Lung microvascular endothelial cell (primary cell): ENCODE measurements at places on chromosomes 12 and 14. TPM values are rescaled to one million over a fixed set of nuclear protein-coding genes. Genes with fewer than 3 reads are reported as not detected.

The ACSM4 gene
- not detected in 2 replicates for total RNA-seq

The OR6C76 gene
- not detected in 2 replicates for total RNA-seq

The HOXC9 gene
- 0.22 TPM in 1 of 2 replicates, not detected in the other for total RNA-seq

The NOP9 gene
- 15.7 and 20.4 TPM in 2 replicates for total RNA-seq

The DPY19L2 gene
- total RNA-seq: 0.40 and 0.65 TPM in 2 replicates

The RFLNA gene
- 0.20 and 0.44 TPM in 2 replicates for total RNA-seq

The C12orf54 gene
- total RNA-seq: not detected in 2 replicates

The NINJ2 gene
- 0.79 and 1.7 TPM in 2 replicates for total RNA-seq

The DCD gene
- not detected in 2 replicates for total RNA-seq

The LRTM2 gene
- not detected in 2 replicates for total RNA-seq

The POLR3B gene
- 5.7 and 6.5 TPM in 2 replicates for total RNA-seq

The TAS2R8 gene
- not detected in 2 replicates for total RNA-seq

The OVCH1 gene
- under 0.01 TPM in 1 of 2 replicates, not detected in the other for total RNA-seq

The SMAGP gene
- 9.8 and 17.7 TPM in 2 replicates for total RNA-seq

The TAMALIN gene
- total RNA-seq: 17.9 and 26.4 TPM in 2 replicates

The RNFT2 gene
- 0.60 and 1.5 TPM in 2 replicates for total RNA-seq

The ADAM21 gene
- under 0.01 TPM in 2 replicates for total RNA-seq

The SERPINA12 gene
- not detected in 2 replicates for total RNA-seq

The BAG5 gene
- total RNA-seq: 20.7 and 25.4 TPM in 2 replicates

The SLC25A47 gene
- total RNA-seq: under 0.01 TPM in 1 of 2 replicates, not detected in the other

The KCNH3 gene
- total RNA-seq: under 0.01 TPM in 1 of 2 replicates, not detected in the other

The RNF34 gene
- 86.5 and 116 TPM in 2 replicates for total RNA-seq

The TBX3 gene
- total RNA-seq: 0.44 and 0.99 TPM in 2 replicates

The TRHDE gene
- total RNA-seq: 0.22 TPM in 1 of 2 replicates, not detected in the other

The PLCZ1 gene
- not detected in 2 replicates for total RNA-seq

The CD163 gene
- under 0.01 TPM in 1 of 2 replicates, not detected in the other for total RNA-seq

The ZNF385A gene
- total RNA-seq: 0.65 and 0.99 TPM in 2 replicates

The SNAPC1 gene
- 13.5 and 25.8 TPM in 2 replicates for total RNA-seq

The CIDEB gene
- 1.3 and 2.6 TPM in 2 replicates for total RNA-seq

The ATL1 gene
- 0.40 and 0.87 TPM in 2 replicates for total RNA-seq

The BHLHE41 gene
- under 0.01 TPM in 2 replicates for total RNA-seq

The TMCC3 gene
- 3.2 and 8.5 TPM in 2 replicates for total RNA-seq

The SOS2 gene
- 17.9 and 28.8 TPM in 2 replicates for total RNA-seq

The NEUROD4 gene
- total RNA-seq: not detected in 2 replicates

The SSTR1 gene
- total RNA-seq: under 0.01 TPM in 2 replicates

The RPGRIP1 gene
- 0.20 and 0.22 TPM in 2 replicates for total RNA-seq

The DNAH10 gene
- not detected in 2 replicates for total RNA-seq

The FAM161B gene
- 1.7 and 2.8 TPM in 2 replicates for total RNA-seq

The ACOT6 gene
- under 0.01 TPM in 1 of 2 replicates, not detected in the other for total RNA-seq

The ADCY4 gene
- total RNA-seq: 34.9 and 60.1 TPM in 2 replicates

The SLC2A14 gene
- total RNA-seq: not detected in 2 replicates

The TCL1B gene
- total RNA-seq: not detected in 2 replicates

The TPH2 gene
- total RNA-seq: not detected in 2 replicates

The DIO2 gene
- total RNA-seq: not detected in 2 replicates
